CD8-positive, alpha-beta memory T cell (primary cell): ENCODE measurements at places on chromosomes 4 and X.

- peak; percentile 50 for DNase-seq
Measured at GRCh38 chrX:70398899-70399298, 24.2 kb upstream of the GDPD2 start.

DNA sequence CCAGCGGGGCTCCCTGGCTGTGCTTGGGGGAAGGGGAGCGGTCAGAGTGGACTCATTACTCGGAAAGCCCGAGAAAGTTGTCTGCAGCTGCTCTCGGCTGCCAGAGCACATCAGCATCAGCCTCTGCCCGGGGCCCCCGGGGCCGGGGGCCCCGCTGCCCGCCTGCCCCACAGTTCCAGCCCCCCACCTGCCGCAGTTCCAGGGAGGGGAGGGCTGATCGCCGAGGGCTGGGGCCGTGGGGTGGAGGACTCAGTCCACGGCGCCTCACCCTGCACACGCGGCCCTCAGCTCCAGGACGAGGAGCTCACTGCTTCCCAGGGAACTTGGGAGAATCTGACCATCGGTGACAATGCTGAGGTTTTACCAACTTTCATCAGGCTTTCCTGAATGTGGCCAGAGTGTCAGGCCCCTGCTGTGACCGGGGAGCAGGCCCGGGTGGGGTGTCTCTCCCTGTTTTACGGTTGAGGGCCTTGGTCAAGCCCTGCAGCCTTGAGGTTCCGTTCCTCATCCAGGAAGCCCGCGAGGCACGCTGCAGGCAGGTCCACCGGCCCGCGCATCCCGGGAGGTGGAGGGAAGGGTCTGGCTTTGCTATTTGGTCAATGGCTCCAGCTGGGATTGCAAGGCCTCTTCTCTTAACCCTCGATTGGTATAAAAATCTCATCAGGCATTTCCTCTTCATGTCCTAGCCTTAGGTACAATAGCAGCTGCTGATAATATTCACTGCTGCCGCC lies 57.2 kb downstream of the CPZ start:
- no peak for DNase-seq

- no peak for DNase-seq
Measured at GRCh38 chr4:41594432-41594831, 56.5 kb downstream of the LIMCH1 start.

DNA sequence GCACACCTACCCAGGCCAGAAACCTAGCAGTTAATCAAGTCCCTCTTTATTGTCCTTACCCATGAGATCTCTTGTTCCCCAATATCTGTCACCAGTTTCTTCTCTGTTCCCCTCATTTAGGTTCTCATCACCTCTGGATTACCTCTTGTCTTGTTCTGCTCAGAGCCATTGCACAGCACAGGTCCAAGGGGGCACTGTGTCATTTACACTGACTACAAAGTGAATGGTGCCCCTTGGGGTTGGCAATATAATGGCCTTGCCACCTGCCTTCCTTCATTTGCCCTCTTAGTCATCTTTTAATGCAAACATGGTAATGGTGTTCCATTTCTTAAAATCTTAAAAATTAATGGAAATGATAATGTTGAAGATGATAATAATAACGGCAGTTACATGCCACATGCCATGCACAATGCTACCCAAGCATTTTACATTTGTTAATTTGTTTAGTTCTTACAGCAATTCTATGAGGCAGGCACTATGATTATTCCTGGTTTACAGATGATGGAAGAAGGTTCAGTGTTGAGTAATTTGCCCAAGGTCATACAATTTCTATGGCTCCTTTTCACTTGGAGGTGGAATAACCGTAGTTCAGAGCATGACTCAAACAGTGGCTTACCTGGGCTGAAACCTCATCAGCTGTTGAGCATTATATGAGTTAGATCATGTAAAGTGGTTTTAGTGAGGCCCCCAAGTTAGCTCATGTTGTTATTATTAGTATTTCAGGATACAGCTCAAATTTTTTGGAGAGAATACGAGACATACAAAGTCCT lies 117.9 kb downstream of the RASL11B start:
- no peak for DNase-seq

DNA sequence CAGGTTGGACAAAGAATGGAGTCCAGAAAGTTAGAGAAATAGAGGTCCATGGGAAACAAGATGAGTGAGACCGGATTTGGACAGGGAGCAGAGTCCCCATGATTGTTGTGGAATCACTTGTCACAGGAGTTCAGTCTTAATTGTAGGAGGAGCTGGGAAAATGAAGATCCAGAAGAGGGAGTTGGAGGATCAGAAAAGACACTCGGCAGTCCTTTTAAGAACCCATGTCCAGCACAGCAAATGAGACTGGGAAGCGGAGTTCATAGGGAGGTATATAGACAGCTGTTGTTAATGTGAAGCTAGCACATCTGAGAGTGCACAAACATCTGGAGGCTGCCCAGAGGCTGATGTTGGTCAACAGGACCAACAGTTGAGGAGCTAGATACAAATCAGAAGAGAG lies 111.4 kb upstream of the RXFP1 start:
- DNase-seq: no peak

- no peak for DNase-seq
Measured at GRCh38 chr4:57494821-57495220, 384.6 kb upstream of the IGFBP7 start.

DNA sequence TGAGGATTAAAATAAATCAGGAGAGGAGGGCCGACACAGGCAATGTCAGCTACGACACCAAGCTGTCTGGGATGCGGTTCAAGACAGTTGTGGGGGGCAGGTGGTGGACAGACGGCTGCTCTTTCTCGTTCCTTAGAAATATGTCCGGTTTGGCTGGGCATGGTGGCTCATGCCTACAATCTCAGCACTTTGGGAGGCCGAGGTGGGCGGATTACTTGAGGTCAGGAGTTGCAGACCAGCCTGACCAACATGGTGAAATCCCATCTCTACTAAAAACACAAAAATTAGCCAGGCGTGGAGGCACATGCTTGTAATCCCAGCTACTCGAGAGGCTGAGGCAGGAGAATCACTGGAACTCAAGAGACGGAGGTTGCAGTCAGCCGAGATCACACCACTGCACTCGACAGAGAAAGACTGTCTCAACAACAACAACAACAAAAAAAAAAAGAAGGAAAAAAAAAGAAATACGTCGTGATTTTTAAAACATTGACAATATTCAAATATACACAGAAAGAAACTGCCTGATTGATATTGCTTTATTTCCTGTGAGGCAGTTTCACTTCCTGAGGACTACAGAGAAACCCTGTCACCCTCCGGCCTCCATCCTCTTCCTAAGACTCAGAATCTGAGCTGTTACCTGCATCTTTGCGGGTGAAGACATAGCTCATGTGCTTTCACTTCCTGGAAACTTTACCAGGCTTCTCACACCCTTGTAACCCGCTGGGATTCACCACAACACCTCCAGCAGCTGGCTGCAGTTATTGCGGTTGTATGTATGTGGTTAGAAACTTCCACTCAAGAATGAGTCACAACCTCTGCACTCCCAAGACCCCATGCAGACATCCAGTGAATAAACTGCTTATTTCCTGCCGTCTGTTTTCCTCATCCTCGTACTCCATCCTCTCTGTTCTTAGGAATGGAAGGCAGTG lies 63.8 kb upstream of the STS start:
- DNase-seq: peak; percentile 64

- no peak for DNase-seq
Measured at GRCh38 chr4:53676402-53676871, 85.2 kb upstream of the LNX1 start.

GRCh38 chrX:789096-789495 lies 158.5 kb downstream of the SHOX start:
- DNase-seq: no peak

DNA sequence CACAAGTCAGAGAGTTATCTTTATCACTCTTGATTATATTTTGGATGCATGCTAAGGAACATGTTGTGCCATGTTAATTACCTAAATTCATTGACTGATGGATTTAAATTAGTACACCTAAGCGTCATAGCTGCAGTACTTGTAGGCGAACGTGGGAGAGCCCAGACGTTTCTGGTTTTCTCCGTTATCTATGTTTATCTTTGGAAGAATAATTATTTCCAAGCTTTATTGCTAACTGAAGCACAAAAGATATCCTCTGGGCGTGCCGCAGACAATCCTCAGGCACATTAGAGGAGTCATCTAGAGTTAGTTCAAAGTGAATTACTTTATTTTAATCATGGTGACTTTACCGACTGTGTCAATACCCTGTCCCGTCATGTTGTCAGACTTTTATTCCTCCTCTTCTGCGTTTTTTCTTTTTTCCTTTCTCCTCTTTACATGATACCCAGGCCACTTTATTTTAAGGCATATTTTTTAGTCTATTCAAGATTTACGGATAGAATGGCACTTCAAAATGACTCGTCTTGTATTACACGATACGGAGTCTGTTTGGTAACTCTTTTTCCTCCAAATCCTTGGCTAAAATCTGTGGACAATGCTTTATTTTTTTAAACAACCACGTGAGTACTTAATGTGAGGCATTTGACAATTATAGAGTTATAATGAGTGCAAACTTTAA lies 632.0 kb upstream of the TENM3 start:
- no peak for DNase-seq

DNA sequence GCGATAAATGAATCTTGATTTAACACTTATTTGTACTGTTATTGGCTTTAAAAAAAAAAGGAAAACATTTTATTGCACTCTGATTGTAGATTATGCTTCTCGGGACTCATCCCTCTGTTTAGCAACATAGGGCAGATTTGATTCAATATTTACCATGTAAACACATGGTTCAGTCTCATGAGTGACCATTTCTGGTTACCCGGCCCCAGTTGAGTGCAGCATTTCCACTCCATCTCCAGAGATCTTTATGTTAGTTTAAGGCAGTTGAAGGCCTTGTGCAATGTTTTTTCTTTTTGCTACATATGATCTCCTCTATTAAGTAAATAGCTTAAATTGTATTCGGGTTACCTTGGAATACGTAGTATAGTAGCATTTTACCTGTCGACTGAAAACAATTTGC lies 143.3 kb upstream of the RPS6KA3 start:
- no peak for DNase-seq

- DNase-seq: peak; percentile 79
Measured at GRCh38 chrX:154457491-154458115, 478 bp upstream of the PLXNA3 start.
